ENCODE measurements at places on chromosomes 13 and 19.

DNA sequence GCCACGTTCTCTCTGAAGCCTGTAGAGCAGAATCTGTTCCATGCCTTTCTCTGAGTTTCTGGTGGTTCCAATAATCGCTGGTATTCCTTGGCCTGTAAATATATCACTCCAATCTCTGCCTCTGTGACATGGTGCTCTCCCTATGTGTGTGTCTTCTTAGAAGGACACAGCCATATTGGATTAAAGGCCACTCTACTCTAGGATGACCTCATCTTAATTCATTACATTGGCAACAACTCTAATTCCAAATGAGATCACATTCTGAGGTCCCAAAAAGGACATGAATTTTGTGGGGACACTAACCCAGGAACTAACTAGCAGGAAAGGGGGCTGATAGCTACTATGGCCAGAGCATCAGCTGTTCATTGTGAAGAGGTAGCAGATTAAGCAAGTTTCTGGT lies 110.7 kb downstream of the KLF12 start:
- no peak for DNase-seq

- DNase-seq: peak; percentile 55
Measured at GRCh38 chr13:107205318-107206104, 637.6 kb upstream of the ARGLU1 start.

DNA sequence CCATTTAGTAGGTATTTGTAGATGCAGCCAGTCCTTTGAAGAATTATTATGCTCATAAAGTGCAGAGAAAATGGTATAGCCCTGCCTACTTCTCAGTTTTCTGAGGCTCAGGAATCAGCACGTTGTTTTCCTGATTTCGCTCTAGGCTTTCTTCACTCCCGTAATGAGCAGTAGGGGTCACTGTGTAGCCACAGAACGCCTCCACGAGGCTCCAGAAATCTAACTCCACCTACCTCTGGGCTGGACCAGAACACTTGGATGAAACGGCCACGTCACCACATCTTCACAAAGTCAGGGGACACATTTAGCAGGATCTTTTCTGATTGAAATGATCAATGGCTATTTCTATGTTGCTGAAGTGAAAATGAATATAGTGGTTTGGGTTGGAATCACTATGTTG lies 49.8 kb upstream of the GTF3A start:
- DNase-seq: no peak

DNA sequence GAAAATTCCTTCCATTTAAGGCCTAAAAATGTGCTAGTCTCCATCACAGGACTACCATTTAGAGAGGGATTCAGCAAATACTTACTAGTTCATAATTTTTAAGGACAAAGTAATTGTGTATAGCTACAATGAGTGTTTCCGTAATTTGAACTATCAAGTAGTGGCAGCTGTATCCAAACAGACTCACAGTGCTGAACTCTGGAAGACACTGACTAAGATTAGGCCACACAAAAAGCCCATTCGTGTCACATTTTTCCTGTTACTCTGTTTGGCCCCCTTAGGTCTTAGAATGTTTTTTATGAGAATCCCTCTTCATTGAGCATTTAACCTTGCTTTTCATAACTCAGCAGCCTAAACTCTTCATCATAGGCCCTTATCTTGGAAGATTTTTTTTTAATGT lies 731.2 kb upstream of the PCDH9 start:
- no peak for DNase-seq

- DNase-seq: no peak
Measured at GRCh38 chr19:5632657-5633056, 9.8 kb downstream of the SAFB start.

- DNase-seq: peak; percentile 8
Measured at GRCh38 chr19:50705422-50706019, 14.1 kb downstream of the SHANK1 start.

DNA sequence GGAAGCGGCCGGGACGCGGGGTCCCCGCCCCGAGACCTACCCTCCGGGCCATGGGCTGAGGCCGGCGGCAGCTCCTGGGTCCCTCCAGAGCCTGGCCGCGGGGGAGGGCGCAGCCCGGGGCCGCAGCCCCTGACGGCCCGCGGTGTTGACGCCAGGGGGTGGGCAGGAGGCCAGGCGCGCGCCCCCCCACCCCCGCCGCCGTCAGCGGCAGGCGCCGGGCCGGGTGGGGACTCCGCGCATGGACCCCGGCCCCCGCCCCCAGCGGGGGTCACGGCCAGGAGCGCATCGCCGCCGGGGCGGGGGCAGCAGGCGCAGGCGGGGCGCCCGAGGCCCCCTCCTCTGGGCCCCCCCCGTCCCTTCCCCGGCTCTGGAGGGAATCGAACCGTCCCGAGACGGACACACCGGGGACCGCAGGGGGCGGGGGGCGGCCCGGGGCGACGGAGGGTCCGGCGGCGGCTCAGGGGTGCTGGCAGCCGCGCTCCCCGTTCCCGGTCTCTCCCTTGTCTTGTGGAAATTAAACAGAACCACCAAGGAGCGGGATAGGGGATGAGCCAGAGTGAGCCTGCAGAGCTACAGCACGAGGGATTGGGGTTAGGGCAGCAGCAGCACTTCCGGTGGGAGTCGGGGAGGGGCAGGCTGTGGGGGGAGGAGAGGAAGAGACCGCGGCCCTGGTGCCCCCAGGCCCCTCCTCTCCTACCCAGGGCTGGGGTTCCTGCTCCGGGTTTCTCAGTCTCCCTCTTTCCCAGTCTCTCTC lies at the start of gene MEIS3:
Gene MEIS3 (minus strand): TSS at position 498 of the 754 bp plus-strand sequence. CDS start 446 bp downstream, at position 52.
- no peak for DNase-seq

- DNase-seq: no peak
Measured at GRCh38 chr13:44989941-44990340, 603 bp downstream of the GPALPP1 start.

DNA sequence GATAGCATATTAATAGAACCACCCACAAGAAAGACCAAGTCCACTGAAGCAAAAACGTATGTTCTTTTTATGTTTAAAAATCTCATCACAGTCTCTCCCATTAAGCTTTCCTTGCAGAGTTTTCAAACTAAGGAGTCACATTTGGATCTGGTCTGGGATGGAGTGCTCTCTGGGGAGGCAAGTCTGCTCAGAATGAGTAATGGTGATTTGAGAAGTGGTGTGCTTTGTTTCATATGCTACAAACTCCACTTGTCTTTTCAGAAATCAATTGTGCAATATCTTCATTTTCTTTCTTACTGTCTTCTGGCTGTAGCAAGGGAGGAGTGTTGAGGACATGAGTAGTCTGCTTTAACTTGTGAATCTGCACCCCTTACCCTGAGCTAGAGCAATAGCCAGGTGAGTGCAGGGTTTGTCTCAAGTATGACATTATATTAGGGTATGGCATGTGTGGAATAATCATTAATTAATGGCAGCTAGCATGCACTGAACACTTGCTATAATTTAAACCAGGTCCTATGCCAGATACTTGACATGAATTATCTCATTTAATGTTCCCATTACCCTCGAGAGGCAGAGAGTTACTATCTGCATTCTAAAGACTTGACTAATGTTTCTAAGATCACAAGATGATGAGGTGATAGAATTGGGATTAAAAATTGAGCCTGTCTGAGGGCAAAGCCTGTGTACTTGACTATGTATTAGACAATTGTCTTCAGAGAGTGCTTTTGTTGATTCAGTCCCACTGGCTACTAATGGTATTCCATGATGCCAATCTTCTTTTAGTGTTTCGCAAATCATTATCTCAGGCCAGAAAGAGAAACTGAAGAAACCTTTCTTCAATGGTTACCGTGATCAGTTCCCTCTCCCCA lies 171.8 kb downstream of the GPC6 start:
- no peak for DNase-seq

DNA sequence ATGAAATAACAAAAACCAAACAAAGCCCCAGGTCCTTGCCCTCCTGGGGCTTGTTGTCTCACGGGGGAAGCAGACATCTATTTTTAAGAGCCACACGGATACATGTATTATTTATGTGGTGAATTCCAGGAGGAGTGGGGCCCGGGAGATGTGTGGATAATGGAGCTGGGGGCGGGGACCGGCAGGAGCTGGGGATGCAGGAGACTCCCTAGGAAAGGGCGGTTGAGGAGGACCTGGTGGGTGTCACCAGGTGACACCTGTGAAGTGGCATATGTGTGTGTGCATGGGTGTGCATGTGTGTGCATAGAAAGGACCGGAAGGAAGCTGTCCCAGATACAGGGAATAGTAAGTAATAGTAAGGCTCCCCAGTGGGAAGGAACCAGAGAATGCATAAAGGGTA lies 148.9 kb downstream of the URI1 start:
- no peak for DNase-seq

DNA sequence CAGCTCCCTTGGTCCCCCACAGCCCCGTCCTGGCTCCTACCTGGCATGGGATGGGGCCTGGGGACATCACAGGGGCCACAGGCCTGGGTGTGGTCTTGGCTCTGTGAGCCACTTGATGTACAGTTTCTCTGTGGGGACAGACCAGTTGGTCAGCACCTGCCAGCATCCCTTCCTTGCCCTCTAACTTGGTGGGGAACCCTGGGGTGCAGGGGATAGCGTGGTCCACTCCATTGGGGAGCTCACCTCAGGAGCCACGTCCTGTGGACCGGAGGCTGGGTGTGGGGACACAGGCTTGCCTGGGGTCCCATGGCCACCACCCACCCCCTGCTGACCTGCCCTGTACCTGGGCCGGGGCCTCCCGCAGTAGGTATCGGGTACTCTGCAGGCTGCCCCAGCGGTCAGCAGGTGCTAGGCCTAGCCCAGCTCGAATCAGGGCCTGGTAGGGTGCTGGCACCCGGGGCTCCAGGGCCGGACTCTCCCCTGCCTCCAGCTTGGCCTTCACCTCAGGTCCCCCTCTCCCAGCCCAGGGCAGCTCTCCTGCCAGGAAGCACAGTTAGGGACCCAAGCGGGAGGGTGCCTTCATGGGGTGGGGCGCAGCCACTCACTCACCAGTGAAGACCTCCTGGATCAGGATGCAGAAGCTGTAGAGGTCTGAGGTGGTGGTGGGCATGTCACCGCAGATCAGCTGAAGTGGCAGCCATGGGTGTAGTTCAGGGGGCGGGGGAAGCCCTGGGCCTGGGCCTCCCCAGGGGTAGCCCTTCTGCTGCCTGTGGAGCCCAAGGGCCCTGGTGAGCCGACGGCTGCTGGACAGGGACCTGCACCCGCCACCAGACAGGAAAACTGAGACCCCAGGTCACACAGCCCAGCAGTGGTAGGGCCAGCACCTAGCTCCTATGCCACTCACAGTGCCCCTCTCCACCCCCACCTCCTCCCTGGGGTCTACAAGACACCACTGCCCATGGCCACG lies 14.9 kb downstream of the ARHGAP33 start:
- no peak for DNase-seq

DNA sequence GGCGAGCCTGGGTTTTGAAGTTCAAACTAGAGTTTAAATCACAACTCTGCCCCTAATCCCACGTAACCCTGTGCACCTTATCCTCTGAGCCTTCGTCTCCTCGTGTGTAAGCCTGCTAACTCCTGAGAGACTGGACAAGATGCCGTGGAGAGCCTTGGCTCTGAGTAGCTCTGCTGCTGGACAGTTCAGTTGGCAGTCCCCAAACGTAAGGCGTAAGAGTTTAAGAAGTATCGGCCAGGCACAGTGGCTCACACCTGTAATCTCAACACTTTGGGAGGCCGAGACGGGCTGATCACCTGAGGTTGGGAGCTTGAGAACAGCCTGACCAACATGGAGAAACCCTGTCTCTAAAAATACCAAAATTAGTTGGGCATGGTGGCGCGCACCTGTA lies 4.7 kb upstream of the CD79A start:
- no peak for DNase-seq

GRCh38 chr19:38519168-38519567 lies 85.7 kb downstream of the RYR1 start:
- no peak for DNase-seq

GRCh38 chr13:85316506-85317025 lies 482.7 kb downstream of the SLITRK6 start:
- no peak for DNase-seq

DNA sequence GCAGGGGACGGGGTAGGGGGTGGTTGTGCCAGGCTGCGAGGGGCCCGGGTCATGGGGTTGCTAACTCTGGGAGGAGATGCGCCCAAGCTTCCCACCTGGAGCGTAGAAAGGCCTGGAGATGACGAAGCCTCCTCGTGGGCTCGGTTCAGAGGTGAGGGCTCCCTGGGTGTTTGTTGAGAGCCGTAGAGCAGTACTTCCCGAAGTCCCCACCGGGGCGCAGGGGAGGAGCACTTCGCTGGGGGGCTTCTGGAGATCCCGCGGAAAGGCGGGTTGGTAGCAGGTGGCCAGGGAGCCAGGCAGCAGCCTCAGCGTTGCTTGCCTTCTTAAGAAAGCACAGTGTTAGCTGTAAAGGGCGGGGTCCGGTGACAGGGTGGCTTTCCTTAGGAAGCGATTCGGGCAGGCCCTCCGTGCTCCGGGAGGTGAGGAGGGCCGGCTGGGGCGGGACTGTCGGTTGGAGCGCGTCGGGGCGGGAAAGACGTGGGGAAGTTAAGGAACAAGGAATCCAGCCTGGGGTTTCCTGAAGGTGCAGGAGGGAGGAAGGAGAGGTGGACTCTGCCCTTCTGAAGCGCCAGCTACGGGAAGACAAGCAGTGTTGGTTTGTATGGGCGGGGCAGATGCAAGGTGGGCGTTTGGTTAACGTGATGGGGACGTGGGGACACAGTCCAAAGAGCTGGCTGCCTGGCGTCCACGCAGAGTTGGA lies 3.3 kb downstream of the VSTM2B start:
- DNase-seq: no peak

DNA sequence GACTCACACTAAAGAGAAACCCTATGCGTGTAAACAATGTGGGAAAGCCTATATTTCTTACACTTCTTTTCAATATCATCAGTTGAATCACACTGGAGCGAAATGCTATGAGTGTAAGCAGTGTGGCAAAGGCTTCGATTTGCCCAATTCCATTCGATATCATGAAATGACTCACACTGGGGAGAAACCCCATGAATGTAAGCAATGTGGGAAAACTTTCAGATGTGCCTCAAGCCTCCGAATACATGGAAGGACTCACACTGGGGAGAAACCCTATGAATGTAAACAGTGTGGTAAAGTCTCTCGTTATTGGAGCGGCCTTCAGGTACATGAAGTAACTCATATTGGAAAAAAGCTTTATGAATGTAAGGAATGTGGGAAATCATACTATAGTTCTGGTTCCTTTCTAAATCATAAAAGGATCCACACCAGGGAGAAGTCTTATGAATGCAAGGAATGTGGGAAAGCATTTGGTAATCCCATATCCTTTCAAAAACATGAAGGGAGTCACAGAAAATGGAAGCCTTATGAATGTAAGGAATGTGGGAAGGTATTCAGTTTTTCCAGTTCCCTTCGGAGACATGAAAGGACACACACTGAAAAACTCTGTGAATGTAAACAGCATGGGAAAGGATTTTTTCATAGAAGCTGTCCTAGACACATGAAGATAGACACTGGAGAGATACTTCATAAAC lies 28.1 kb downstream of the ZNF20 start:
- no peak for DNase-seq

- no peak for DNase-seq
Measured at GRCh38 chr19:1355568-1356507, 27.9 kb upstream of the NDUFS7 start.

DNA sequence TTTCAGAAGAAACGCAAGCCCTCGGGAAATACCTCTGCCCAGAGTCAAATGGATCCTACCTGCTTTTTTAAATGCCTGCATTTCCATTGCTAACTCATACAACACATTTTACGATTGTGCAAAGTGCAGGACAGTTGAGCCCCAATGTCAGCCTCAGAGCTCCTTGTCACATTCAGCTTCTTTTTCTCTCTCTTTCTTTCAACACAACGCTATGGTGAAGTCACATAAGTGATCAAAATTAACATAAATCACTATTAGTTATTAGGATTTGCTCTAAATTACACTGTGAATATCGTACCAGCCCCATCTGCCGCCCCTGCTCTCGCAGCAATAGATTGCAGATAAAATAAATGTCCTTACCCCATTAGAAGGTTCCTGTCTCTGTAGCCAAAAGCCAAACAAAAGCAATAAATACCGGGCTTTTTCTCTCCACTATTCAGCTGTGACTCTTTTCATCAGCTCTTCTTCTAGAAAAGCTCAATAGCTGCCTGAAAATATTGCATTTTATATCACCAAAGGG lies 8.8 kb downstream of the POU4F1 start:
- no peak for DNase-seq

Measured in hypothalamus (tissue), 51 donors.